Progenitor cell of endocrine pancreas (in vitro differentiated cells): ENCODE measurements at places on chromosomes 5 and 9. TPM values are rescaled to one million over a fixed set of nuclear protein-coding genes. Genes with fewer than 3 reads are reported as not detected.

GRCh38 chr9:101270302-101270701 is 114.5 kb downstream of the BAAT start:
- no peaks in the 10 kb centered on the region for H3K4me1 ChIP-seq
- H3K36me3 ChIP-seq: peaks cover 2% of the 10 kb centered on the region
- no peaks in the 10 kb centered on the region for H3K27me3 ChIP-seq
- DNase-seq: no peak
- H3K27ac ChIP-seq: no peak overlapping the region

- DNase-seq: no peak
- no peak overlapping the region for H3K4me3 ChIP-seq
- H3K27ac ChIP-seq: no peak overlapping the region
- H3K4me1 ChIP-seq: peaks cover 29% of the 10 kb centered on the region
- peaks cover 8% of the 10 kb centered on the region for H3K36me3 ChIP-seq
- no peaks in the 10 kb centered on the region for H3K27me3 ChIP-seq
Measured at GRCh38 chr9:106880863-106881262, 17.9 kb downstream of the ZNF462 start.

- peaks cover 4% of the 10 kb centered on the region for H3K4me1 ChIP-seq
- no peak for DNase-seq
- H3K36me3 ChIP-seq: no peaks in the 10 kb centered on the region
- no peak overlapping the region for H3K27ac ChIP-seq
- no peak overlapping the region for H3K4me3 ChIP-seq
- no peaks in the 10 kb centered on the region for H3K27me3 ChIP-seq
Measured at GRCh38 chr5:14937254-14937653, 65.7 kb upstream of the ANKH start.

DNA sequence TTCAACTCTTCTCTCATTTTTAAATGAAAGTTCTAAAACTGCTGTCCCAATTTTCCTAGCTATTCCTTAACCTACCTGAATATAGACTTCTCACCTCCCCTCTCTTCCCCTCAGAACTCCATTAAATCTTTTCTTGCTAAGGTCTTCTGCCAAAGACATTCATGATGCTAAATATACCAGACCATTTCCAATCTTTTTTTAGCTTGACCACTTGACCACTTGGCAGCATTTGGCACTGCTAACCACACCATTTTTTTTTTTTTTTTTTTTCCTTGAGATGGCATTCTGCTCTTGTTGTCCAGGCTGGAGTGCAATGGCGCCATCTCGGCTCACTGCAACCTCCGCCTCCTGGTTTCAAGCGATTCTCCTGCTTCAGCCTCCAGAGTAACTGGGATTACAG is 3.6 kb upstream of the ZNF131 start:
- peak overlapping the region; percentile 14 for H3K27ac ChIP-seq
- H3K27me3 ChIP-seq: no peaks in the 10 kb centered on the region
- no peak for DNase-seq
- peaks cover 1% of the 10 kb centered on the region for H3K4me1 ChIP-seq
- H3K36me3 ChIP-seq: no peaks in the 10 kb centered on the region

DNA sequence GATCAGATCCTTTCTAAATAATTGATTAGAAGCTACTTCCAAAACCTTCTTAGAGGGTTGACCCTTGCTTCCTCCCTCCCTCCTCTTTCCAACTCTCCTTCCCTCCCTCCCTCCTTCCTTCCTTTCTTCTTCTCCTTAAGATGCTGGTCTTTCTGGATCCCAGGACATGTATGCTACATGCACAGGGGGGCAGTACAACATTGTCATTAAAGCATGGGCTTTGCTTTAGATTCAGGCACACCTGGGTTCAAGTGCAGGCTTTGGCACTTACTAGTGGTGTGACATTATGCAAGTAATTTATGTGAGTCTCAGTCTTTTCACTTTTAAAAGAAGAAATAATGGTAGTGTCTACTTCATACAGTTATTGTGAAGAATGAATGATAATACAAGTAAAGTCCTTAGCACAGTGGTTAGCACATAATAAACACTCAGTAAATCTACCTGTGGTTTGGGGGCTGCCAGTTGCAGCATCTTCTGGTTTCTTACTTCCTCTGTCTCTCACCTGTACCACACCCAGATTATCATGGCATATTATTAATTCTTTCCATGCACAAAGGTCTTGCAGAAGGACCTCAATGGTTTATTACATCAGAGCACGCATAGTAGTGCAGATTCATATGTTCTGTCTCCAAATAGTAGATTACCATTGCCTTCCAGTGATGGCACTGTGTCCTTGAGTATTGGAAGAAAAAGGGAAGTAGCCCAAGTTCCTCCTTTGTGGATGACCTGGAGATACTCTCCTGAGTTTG is 154.1 kb downstream of the ARHGAP26 start:
- no peak overlapping the region for H3K27ac ChIP-seq
- peaks cover 30% of the 10 kb centered on the region for H3K4me1 ChIP-seq
- DNase-seq: no peak

DNA sequence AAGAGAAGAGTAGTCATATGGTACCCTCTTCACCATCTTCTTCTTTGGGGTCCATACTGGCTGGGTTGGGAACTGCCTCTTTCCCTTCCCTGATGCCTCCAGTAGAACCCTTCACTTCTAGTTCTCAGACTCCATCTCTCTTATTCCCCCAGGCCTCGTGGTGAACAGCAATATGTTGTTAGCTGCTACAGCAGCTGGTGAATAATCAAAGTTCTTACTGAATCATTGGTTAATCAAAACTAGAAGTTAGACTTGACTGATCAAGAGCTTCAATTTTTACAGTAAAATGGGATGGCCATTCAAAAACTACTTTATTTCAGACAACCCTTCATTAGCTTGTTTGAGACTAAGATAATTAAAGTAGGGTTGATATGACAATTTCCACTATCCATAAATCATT is 190.9 kb upstream of the GNA14 start:
- no peak overlapping the region for H3K27ac ChIP-seq
- peaks cover 13% of the 10 kb centered on the region for H3K4me1 ChIP-seq
- DNase-seq: no peak
- H3K4me3 ChIP-seq: no peak overlapping the region
- H3K27me3 ChIP-seq: no peaks in the 10 kb centered on the region
- no peaks in the 10 kb centered on the region for H3K36me3 ChIP-seq

The GFRA3 gene
- 22.9 and 24.4 TPM in 2 replicates for total RNA-seq

The OR1J2 gene
- not detected in 2 replicates for total RNA-seq

The CXCL14 gene
- 6.1 and 10.1 TPM in 2 replicates for total RNA-seq

The GPBP1 gene
- total RNA-seq: 128 and 135 TPM in 2 replicates

The SOX30 gene
- total RNA-seq: not detected in 2 replicates

The MEIKIN gene
- not detected in 2 replicates for total RNA-seq

The RLN2 gene
- total RNA-seq: 4.0 and 4.4 TPM in 2 replicates

The FYB1 gene
- not detected in 2 replicates for total RNA-seq
